NCI-H82 (cell line): ENCODE measurements at places on chromosomes 13 and 19.

DNA sequence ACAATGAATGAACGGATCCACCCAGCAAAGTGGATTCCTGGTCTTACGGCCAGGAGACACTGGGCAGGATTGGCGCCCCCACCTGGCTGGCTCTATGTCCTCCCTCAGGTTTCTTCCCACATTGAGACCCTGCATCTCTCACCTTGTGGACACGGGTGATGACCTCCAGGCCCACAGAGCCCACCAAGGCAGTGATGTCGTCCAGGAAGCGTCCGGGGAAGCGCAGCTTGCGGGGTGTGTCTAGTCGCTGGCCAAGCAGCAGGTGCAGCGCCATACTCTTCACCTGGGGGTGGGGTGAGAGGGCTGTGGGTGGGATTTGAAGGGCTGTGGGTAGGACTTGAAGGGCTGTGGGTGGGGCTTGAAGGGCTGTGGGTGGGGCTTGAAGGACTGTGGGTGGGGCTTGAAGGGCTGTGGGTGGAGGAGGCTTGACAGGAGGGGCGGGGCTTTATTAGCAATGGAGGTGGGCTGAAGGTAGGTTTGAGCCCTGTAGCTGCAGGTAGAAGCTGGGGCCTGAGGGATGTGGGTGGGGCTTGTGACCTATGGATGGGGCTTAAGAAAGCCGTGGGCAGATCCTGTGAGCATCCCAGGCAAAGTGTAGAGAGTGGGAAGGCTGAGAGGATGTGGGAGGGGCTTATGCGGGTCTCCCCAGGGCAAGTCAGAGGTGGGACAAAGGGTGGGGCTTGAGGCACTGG lies 12.1 kb upstream of the ANGPTL8 start:
- DNase-seq = peak; percentile 43

DNA sequence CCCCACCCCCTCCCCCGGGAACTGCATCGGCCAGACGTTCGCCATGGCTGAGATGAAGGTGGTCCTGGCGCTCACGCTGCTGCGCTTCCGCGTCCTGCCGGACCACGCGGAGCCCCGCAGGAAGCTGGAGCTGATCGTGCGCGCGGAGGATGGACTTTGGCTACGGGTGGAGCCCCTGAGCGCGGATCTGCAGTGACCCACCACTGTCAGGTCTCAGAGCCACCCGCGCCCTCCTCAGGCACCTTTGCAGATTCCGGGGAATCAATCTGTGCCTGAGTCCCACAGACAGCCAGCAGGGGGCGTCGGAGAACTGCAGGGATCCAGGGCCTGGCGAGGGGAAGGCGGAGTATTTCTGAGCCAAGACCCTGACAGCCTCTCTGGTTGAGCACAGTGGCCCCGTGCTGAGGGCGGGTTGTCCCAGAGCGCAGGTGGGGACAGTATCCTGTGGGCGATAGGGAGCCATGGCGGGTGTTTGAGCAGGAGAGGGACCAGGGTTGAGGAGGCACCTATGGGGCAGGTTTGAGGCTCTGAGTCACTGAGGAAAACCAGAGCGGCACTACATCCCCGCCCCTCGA lies 30.4 kb upstream of the CYP4F8 start:
- peak; percentile 92 for DNase-seq

GRCh38 chr13:86383151-86383550 lies 583.9 kb upstream of the SLITRK6 start:
- no peak for DNase-seq

GRCh38 chr13:44092078-44092970 lies 212.6 kb downstream of the LACC1 start:
- no peak for DNase-seq

- no peak for DNase-seq
Observed at GRCh38 chr19:8459095-8459494, 14.3 kb downstream of the HNRNPM start.

GRCh38 chr13:62280590-62280989 lies 864.9 kb upstream of the PCDH20 start:
- DNase-seq = no peak

DNA sequence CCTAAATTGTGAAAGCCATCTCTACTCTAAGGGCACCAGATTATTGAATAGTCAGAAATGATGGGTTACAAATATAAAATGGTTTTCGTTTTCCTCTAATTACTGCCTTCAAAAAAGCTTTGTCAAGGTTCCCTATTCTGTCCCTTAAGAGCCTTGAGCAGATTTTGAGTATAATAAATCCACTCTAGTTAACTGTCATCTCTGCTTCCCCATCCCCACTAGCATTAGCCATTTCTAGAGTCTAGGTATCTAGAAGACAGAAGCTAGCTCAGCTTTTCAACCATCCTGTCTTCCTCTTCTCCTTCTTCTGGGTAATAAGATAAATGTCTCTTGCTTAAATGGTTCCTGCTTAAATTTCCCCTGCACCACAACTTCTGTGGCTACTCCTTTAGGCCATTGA lies 290.4 kb downstream of the DACH1 start:
- no peak for DNase-seq

DNA sequence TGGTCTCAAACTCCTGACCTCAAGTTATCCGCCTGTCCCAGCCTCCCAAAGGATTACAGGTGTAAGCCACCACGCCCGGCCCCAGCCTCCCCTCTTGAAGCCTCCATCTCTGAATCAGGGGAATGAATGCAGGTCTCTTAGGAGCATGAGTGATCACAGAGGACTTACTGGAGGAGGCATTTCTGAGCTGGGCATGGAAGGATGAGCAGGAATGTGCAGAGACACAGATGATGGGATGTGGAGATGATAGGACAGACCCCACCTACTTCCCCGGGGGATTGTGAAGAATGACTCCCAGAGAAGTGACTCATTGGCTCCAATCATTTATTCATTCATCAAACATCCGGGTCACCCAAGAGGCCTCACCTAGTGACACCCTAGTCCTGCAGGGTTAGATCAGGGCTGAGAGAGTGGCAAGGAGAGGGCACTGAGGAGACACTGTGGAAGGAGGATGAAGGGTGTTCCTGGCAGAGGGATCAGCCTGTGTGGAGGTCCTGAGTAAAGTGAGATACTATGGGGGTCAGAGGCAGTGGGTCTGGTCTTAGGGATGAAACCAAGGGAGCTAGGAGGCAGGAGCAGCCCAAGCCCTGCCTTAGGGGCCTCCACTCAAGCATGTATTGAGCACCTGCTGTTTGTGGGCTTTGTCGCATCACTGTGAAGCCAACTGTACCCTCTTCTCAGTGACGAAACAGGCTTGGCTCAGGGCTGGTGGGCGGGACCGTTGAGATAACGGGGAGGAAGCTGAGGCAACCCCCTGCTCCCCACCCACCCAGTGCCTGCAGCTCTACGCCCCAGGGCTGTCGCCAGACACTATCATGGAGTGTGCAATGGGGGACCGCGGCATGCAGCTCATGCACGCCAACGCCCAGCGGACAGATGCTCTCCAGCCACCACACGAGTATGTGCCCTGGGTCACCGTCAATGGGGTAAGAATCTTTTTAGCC lies 3.0 kb downstream of the IFI30 start:
- no peak for DNase-seq

DNA sequence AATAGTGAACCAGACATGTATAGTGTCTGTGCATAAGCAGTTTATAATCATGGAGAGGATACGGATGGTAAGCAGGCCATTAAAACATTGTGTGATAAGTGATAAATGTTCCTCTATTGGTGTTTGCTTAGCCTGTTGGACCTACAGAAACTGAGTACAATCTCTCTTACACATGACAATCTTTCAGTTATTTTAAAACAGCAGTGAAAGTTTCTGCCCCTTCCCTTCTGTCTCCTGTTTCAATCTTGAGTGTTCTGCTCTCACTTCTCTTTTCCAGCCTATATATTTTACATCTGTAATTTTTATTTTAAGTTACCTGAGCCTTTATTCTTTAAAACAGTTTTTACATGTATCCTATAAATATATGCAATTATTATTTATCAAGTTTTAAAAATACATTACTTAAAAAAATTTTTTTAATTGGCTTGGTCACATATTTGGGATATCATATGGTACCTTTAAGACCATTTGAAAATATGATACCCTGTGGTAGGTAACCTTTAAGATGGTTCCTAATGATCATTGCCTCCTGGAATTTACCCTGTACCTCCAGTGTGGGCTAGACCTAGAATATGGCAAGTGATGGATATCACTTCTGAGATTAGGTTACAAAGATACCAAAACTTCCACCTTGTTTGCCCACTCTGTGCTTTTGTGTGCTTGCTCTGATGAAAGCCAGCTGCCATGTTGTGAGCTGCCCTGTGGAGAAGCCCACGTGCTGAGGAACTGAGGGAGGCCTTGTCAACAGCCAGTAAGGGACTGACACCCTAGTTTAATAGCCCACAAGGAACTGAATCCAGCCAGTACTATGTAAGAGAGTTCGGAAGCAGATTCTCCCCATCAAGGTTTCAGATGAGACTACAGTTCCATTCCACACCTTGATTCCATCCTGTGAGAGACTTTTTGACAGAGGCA lies 99.3 kb downstream of the DHRS12 start:
- DNase-seq = no peak

- DNase-seq = no peak
Observed at GRCh38 chr13:37701306-37701705, 102.7 kb upstream of the POSTN start.

GRCh38 chr13:58500938-58501337 lies 869.4 kb downstream of the PCDH17 start:
- DNase-seq = no peak

DNA sequence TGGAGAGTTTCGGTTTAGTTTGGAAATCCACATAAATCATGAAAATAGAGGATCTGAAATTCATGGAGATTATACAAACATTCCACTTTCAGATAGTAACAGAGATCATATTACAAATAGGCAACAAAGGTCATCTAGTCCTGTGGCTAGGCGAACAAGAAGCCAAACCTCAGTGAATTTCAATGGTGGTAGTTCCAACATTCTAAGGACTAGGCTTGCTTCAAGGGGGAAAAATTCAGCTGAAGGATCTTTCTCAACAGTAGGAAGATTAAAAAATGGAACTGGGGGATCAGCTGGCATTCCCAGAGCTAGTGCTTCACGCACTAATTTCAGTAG lies 47.0 kb downstream of the FOXO1 start:
- no peak for DNase-seq

DNA sequence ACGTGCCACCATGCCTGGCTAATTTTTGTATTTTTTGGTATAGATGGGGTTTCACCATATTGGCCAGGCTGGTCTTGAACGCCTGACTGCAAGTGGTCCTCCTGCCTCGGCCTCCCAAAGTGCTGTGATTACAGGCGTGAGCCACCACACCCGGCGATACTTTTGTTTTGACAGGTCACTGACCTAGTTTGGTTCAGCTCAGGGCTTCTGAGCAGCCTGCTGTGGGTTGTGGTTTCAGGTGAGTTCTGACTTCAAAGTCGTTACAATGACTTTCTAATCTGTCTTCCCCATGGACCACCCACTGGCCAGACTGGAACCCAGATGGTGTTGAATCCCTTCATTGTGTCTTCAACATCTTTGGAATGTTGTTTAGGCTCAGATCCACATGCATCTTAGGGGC lies 73.8 kb downstream of the TRPM4 start:
- DNase-seq = no peak

GRCh38 chr19:5683177-5683886 lies 2.5 kb downstream of the HSD11B1L start:
- no peak for DNase-seq

DNA sequence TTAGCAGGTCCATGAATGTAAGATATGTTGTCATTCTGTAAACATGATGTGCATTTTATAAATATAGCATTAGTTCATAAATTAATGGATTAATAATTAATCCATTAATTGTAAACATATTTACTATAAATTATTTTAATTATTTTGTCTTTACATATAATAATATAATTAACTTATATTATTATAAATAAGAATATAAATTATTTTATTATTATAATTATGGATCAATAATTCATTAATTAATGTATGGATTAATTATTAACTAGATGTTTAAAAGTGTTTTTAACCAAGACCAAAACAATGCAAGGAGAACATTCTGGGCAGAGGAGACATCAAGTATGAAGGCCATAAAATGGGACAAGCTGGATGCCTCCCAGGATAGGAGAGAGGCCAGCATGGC lies 72.0 kb downstream of the RUBCNL start:
- DNase-seq = no peak

DNA sequence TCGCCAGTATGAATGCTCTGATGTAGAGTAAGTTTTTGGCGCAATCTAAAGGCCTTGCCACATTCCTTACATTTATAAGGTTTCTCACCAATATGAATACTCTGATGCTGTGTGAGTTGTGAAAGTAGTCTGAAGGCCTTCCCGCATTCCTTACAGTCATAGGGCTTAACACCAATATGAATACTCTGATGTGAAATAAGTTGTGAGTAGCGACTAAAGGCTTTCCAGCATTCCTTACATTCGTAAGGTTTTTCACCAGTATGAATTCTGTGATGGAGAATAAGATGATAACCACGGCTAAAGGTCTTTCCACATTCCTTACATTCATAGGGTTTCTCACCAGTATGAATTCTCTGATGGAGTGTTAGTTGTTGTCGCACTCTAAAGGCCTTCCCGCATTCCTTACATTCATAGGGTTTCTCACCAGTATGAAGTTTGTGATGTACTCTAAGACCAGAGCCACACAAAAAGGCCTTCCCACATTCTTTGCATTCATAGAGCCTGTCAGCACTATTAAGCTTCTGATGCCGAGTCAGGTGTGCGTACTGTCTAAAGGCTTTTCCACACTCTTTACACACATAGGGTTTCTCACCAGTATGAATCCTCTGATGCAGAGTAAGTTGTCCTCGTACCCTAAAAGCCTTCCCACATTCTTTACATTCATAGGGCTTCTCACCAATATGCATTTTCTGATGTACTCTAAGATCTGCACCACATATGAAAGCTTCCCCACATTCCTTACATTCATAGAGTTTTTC lies 14.1 kb upstream of the ZFP14 start:
- no peak for DNase-seq

DNA sequence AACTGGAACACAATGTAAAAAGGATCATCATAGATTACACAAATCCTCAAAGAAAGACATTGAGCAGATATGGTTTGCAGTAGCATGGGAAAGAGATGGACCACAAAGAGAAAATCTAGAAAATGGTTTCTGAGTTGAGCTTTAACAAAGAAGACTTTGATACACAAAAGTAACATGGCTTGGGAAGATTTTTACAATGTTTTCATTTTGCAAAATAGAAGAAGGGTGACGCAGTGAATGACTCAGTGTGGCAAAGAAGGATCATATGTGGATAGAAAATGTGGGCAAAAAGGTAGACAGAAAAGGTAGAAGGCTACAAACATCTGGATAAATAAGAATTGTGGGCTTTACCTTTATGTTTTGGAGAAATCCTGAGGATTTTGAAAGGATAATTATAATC lies 1220.5 kb downstream of the PCDH17 start:
- no peak for DNase-seq

- DNase-seq = peak; percentile 45
Observed at GRCh38 chr13:45718063-45718462, 15.9 kb downstream of the CBY2 start.

DNA sequence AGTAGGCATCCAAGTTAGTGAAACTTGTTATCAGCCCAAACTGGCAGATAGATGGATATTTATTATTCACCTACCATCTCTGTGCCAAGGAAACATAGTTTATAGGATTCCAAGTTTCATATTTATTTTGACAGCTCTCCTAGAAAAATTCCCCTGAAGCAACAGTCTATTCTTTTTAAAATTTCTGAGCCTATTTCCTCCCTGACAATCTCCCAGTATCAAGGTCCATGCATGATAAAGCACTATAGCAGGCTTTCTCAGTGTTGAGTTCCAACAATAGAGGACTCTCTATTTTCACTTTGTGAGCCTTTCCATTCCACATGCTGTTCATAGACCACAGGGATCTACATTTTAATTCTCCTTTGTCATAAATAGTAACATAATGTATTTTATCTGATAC lies 312.6 kb downstream of the SLITRK6 start:
- DNase-seq = no peak
